ENCODE measurements at places on chromosomes 11 and 22. TPM values are rescaled to one million over a fixed set of nuclear protein-coding genes. Genes with fewer than 3 reads are reported as not detected.

The UCP3 gene
- total RNA-seq: 6.3 TPM

The MPZL3 gene
- 0.63 TPM for total RNA-seq

The OR8G1 gene
- not detected for total RNA-seq

The OR51B2 gene
- 2.2 TPM for total RNA-seq

The CBL gene
- 25.0 TPM for total RNA-seq

The SLC3A2 gene
- 76.7 TPM for total RNA-seq

The C11orf87 gene
- total RNA-seq: 25.4 TPM

The PNPLA3 gene
- total RNA-seq: 23.8 TPM

The SLC5A12 gene
- total RNA-seq: not detected

The TPH1 gene
- total RNA-seq: 0.94 TPM

All from parietal lobe (tissue), 2 donors.